ENCODE measurements at places on chromosomes 4 and X. TPM values are rescaled to one million over a fixed set of nuclear protein-coding genes. Genes with fewer than 3 reads are reported as not detected.

DNA sequence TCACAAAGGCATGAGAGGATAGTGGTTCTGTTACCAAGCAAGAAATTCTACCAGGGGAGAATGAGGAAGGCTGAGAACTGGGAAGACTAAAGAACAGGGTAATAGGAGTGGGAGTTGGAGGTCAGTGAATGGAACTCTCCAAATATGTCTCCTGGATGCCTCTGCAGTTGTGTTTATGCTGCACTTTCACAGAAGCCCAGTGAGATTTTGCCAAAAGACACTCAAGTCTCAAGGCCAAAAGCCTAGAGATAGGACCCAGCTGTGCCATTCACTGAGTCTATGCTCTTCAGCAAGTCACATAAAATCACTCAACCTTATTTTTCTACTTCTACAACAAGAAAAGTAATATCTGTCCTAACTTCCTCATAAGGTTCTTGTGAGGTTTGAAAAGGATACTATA lies 285.4 kb downstream of the UNC5C start:
- no peaks in the 10 kb centered on the region for H3K4me1 ChIP-seq
- no peak overlapping the region for H3K4me3 ChIP-seq
- H3K27ac ChIP-seq = no peak overlapping the region
- no peak for DNase-seq
- H3K27me3 ChIP-seq = no peaks in the 10 kb centered on the region

DNA sequence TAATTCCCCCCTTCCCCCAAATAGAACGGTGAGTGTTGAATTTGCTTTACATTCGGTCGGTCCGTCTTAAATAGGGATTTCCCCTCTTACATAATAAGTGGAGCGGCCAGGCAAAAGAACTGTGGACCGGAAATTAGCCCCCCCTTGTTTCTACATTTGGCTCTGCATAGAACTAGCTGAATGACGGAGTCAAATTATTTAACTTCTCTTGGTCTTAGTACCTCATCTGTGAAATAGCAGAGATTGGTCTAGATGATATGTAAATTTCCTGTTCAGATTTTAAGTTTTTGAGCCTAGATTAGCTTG lies 1.3 kb downstream of the SPATA18 start:
- no peak for DNase-seq
- H3K27ac ChIP-seq = no peak overlapping the region
- H3K4me1 ChIP-seq = peaks cover 2% of the 10 kb centered on the region

- no peak for DNase-seq
- H3K4me1 ChIP-seq = no peaks in the 10 kb centered on the region
- H3K27ac ChIP-seq = no peak overlapping the region
Observed at GRCh38 chr4:114874321-114874720, 239.1 kb downstream of the NDST4 start.

DNA sequence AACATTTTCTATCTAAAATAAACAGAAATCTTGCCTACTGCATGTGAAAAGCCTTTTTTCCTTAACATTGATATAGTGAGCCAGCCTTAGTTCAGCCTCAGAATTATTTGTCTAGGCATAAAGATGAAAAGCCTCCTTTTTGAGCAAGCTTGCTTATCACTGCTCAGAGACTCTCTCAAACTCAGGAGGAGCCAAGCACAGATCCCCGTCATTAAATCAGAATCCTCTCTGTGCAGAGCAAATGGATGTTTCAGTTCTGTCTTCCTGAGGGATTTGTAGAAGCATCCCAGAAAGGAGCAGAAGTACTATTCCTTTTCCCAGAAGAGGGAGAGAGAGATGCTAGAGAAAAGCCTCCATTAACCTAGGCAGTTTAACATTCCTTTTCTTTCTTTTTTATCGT lies 186.9 kb upstream of the LNX1 start:
- no peak overlapping the region for H3K27ac ChIP-seq
- H3K27me3 ChIP-seq = no peaks in the 10 kb centered on the region
- no peaks in the 10 kb centered on the region for H3K36me3 ChIP-seq

DNA sequence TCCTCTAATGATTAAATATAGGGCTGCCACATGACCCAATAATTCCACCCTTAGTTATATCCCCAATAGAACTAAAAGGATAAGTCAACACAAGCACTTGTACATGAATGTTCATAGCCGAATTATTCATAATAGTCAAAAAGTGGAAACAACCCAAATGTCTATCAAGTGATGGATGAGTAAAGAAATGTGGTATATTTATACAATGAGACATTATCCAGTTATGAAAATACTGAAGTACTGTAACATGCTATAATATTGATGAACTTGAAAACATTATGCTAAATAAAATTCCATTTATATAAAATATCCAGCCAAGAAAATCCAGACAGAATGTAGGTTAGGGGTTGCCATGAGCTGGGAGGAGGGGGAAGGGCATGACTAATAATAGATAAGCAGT lies 436.7 kb upstream of the AADAT start:
- H3K27ac ChIP-seq = no peak overlapping the region
- H3K4me3 ChIP-seq = no peak overlapping the region
- H3K4me1 ChIP-seq = no peaks in the 10 kb centered on the region
- H3K27me3 ChIP-seq = no peaks in the 10 kb centered on the region
- DNase-seq = no peak
- no peaks in the 10 kb centered on the region for H3K36me3 ChIP-seq

DNA sequence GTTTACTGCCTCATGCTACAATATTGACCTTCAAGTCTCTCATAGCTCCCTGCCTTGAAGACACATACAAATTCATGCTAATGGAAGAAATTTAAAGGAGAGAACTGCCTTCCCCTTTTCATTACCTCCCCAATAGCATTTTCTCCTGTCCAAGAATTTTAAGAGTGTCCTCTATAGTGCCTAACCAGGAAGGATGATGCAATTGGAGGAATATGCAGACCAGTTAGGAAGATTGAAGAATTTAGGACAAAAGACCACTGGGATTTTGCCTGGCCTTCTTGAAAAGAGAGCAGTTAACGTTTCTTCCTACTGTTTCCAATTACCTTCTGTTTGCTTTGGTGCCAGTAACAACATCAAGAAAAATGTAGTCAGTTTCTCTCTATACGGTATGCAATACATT lies 443.9 kb downstream of the INPP4B start:
- peaks cover 44% of the 10 kb centered on the region for H3K36me3 ChIP-seq
- peaks cover 50% of the 10 kb centered on the region for H3K4me1 ChIP-seq
- H3K27me3 ChIP-seq = no peaks in the 10 kb centered on the region
- no peak for DNase-seq

DNA sequence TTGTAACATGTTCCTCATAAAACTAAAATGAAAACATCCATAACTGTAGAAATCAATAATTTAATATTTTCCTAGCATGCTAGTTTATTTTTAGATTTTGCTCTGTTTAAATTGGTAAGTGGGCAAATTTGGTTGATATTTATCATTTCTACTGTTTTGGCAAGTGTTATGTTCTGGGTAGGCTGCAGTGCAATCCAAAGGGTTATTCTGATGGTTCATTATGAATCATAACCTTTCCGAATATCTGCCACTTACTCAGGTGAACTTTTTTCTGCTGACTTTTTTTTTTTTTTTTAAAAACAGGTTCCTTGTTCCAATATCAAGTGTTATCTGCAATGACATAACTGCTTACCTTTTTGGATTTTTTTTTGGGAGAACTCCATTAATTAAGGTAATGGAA lies 52.0 kb downstream of the CDS1 start:
- H3K27me3 ChIP-seq = no peaks in the 10 kb centered on the region
- H3K36me3 ChIP-seq = no peaks in the 10 kb centered on the region

DNA sequence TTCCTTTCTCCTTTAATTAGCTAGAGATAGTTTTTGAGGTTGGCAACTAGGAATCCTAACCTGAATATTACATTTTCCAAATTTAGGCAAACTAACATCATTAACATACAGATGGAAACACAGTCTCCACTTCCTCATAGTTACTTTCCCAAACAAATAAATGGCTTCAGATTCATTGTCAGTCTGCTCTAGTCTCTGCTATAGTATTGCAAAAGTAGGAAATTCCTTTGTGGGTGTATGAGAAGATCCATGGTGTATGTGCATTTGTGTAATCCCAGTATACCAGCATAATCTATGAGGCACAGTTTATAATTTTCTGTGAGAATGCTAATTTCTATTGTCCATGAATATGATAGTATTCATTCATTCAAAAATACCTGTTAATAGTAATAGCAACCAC lies 3.0 kb upstream of the NDP start:
- no peaks in the 10 kb centered on the region for H3K36me3 ChIP-seq
- peaks cover 6% of the 10 kb centered on the region for H3K4me1 ChIP-seq
- H3K27ac ChIP-seq = no peak overlapping the region
- H3K4me3 ChIP-seq = no peak overlapping the region
- DNase-seq = no peak

DNA sequence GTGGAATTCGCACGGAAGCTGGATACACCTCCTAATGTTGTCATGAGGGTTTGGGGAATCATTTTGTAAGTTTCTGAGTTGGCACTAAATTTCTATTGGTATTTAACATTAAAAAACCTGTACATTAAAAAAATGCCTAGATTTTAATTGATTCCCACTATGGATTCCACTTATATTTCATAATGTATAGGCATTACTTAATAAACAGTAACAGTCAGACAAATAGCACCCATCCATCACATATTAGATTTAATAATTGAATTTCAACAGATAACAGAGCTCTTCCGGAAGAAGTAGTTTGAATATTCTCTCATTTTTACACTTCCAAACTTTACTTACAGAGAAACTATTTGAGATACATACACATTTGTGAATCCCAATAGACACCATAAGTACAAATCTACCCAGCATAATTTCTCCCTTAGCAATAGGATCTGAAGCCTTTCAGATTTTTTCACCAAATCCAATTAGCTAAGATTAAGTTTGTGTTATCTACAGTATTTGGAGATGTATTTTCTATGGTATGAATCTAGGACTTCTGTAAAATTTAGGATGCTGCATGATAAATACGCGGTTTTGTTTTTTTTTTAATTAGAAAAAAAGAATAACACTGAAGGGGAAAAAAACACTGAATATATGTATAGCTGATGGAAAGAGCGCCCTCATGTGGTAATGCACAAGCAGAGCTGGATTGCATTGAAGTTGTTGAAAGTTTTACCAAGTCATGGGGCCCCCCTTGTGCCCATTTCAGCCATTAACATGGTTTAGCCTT lies 12.2 kb upstream of the ODAM start:
- no peak overlapping the region for H3K4me3 ChIP-seq
- H3K4me1 ChIP-seq = no peaks in the 10 kb centered on the region
- H3K36me3 ChIP-seq = no peaks in the 10 kb centered on the region
- H3K27me3 ChIP-seq = no peaks in the 10 kb centered on the region
- DNase-seq = no peak

DNA sequence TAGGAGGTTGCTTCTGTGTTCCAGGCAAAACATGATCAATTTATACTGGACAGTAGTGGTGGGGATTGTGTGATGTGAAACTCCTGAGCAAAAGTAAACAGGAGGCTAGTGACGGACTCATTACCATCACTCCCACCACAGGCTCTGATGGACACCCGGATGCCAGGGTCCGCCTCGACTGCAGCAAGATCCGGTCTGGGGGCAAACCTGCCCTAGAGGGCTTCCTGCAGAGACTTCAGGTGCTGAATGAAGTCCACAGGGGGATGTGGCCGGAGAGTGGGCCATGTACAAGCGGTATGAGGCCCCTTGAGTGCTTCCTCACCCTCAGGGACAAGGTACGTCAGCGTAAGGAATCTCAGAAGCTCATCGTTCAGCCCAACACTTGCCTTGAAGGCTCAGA lies 23.4 kb upstream of the TECRL start:
- H3K36me3 ChIP-seq = no peaks in the 10 kb centered on the region
- H3K4me1 ChIP-seq = no peaks in the 10 kb centered on the region
- no peaks in the 10 kb centered on the region for H3K27me3 ChIP-seq
- H3K4me3 ChIP-seq = no peak overlapping the region
- no peak overlapping the region for H3K27ac ChIP-seq

DNA sequence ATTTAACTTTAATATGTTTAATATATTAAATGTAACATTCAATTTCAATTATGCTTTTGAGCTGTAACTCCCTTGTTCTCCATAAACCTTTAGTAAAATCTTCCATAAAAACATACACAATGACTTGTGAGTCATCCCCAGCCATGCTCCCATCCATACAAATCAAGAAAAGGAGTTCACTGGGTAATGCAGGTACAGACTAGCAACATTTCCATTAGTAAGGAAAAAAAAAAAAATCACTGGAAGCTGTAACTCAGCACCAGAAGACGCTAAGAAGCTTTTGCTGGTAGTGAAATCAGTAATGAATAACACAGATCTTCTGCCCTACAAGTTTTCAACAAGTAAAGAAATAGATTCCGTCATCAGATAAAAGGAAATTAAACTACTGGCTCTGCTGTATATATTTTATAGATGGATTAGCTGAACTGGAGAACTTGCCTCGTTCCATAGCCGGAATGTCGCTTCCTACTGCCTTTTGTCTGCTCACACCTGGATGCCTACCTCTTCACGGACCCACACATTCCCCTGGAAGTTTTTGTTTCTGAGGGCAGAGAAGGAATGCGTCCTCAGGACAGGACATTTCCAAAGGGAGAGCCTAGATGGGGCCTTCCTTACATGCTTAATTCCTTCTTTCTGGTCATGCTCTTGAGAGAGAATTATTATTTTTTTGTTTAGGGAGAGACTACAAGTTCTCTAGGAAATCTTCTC lies 298.4 kb upstream of the ANKRD50 start:
- no peak overlapping the region for H3K27ac ChIP-seq
- H3K4me1 ChIP-seq = no peaks in the 10 kb centered on the region
- no peak overlapping the region for H3K4me3 ChIP-seq
- no peaks in the 10 kb centered on the region for H3K36me3 ChIP-seq
- DNase-seq = no peak
- H3K27me3 ChIP-seq = no peaks in the 10 kb centered on the region

GRCh38 chr4:56958111-56958517 lies 19.3 kb downstream of the NOA1 start:
- no peak overlapping the region for H3K4me3 ChIP-seq
- no peak for DNase-seq
- no peaks in the 10 kb centered on the region for H3K4me1 ChIP-seq
- H3K36me3 ChIP-seq = peaks cover 14% of the 10 kb centered on the region

DNA sequence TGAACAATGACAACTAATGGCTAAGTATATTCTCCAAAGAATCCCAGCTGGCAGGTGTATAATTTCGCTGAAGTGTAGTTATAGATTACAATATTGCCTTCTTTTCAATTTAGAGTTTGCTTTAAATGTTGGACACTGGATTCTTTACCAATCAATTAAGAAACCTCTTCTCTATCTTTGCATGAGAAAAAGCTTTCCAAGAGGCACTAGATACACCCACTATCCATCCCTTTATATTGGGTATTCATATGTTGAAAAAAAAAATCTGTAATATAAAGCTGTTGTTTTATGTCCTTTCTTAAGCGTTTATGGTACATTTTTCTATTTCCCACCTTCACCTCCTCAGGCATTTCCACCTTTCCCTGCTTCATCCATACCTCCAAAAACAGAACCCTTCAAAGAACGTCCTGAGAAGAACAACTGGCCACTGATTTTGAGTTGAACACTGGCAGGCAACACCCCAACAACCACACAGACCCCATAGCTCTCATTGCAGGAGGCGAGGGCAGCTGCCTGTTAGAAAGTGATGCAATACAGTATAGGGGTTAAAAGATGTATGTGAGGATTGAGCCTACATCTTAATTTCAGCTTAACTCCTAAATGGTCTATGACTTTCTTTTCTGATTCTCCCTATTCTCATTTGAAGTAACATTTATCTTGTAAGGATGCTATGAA lies 11.8 kb downstream of the ADH6 start:
- no peaks in the 10 kb centered on the region for H3K4me1 ChIP-seq
- H3K27me3 ChIP-seq = peaks cover 2% of the 10 kb centered on the region
- H3K27ac ChIP-seq = no peak overlapping the region
- no peak for DNase-seq
- H3K36me3 ChIP-seq = no peaks in the 10 kb centered on the region

Gene CAMK2D
- total RNA-seq = 58.4 TPM

Gene CT45A3
- total RNA-seq = not detected

Gene ZMAT1
- total RNA-seq = 1.7 TPM

Gene TMEM150C
- not detected for total RNA-seq

Gene GAGE1
- total RNA-seq = not detected

Gene HS3ST1
- total RNA-seq = 2.0 TPM

Gene PITX2
- total RNA-seq = not detected

Gene IBSP
- total RNA-seq = not detected

Gene UGT2B15
- total RNA-seq = not detected

Gene ETDB
- total RNA-seq = not detected

Gene AVPR2
- total RNA-seq = not detected
